H9 (cell line): ENCODE measurements at places on chromosomes 2 and 18. TPM values are rescaled to one million over a fixed set of nuclear protein-coding genes. Genes with fewer than 3 reads are reported as not detected.

- DNase-seq, result no peak
- H3K4me3 ChIP-seq, result no peak overlapping the region
- H3K36me3 ChIP-seq, result no peaks in the 10 kb centered on the region
- no peaks in the 10 kb centered on the region for H3K4me1 ChIP-seq
- no peaks in the 10 kb centered on the region for H3K27me3 ChIP-seq
- H3K27ac ChIP-seq, result no peak overlapping the region
Observed at GRCh38 chr18:74334242-74334893, 18.7 kb downstream of the C18orf63 start.

GRCh38 chr2:190501702-190502407 is 32.7 kb downstream of the NEMP2 start:
- H3K4me3 ChIP-seq, result no peak overlapping the region
- H3K27ac ChIP-seq, result no peak overlapping the region

DNA sequence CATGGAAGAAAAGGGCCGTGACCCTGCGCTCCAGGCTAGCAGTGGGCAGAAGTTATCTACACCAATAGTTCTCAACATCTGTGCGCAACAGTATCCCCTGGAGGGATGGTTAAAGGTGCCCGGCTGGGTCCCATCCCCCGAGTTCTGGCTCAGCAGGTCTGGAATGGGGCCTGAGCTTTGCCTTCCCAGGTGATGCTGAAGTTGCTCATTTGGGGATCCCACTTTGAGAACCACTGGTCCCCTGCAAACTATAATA is 31.1 kb downstream of the DNMT3A start:
- no peaks in the 10 kb centered on the region for H3K27me3 ChIP-seq
- no peak for DNase-seq
- peaks cover 8% of the 10 kb centered on the region; the same call in 1 of the 2 replicates for H3K4me1 ChIP-seq
- H3K4me3 ChIP-seq, result peak overlapping the region; percentile 47; the same call in 1 of the 3 replicates

DNA sequence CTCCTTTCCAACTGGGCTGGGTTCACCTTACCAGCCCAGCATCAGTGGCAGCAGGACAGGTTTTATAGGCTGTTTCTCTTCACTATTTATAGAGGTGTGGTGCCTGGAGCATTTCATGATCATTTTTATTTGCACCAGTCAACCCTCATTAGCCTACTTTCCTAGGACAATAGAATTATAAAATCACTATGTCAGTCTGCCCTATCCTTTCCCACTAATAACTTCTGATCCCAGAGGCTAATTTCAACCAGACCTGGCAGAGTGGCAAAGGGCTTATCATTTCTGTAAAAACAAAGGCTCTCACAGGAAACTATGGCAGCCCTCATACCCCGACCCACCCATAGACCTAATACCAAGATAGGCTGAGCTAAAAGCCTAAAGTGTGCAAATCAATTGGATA is 243.5 kb upstream of the TMEFF2 start:
- no peak for DNase-seq
- H3K27ac ChIP-seq, result no peak overlapping the region
- H3K4me3 ChIP-seq, result no peak overlapping the region
- H3K4me1 ChIP-seq, result no peaks in the 10 kb centered on the region
- no peaks in the 10 kb centered on the region for H3K36me3 ChIP-seq

GRCh38 chr2:58984731-58985130 is 743.6 kb upstream of the FANCL start:
- DNase-seq, result no peak
- no peaks in the 10 kb centered on the region for H3K27me3 ChIP-seq
- H3K4me1 ChIP-seq, result peaks cover 6% of the 10 kb centered on the region; the same call in 1 of the 2 replicates
- no peak overlapping the region for H3K4me3 ChIP-seq
- H3K27ac ChIP-seq, result no peak overlapping the region

DNA sequence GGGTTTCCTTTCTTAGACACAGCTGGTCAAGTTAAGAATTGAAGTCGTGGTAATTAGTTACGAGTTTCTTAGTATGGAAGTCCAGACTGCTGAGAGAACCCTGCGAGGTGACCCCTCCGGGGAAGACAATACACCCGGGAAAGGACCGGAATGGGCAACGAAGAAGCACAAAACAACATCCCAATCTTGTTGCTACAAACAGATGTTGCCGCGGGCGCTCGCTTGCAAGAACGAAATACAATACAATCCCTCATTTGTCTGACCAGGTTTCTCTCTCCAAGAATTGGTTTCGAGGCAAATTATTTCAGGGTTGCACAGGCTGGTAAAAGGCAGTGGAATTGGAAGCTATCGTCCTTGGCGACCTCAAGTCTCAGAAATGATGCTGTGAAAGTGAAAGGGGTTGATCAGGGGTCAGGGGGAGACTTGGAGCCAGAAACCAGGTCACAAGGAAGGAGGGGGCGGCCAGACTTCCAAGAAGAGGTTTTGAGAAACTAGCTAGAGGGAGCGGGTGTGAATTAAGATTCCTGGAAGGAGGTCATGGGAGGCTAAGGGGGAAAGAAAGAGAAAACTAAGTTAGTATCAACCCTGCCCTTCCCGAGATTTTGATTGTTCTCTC is 401.9 kb downstream of the HRH4 start:
- DNase-seq, result peak; percentile 37
- no peaks in the 10 kb centered on the region for H3K36me3 ChIP-seq
- H3K4me1 ChIP-seq, result peaks cover 2% of the 10 kb centered on the region; the same call in 1 of the 2 replicates
- peak overlapping the region; percentile 10 for H3K4me3 ChIP-seq
- H3K27me3 ChIP-seq, result no peaks in the 10 kb centered on the region
- H3K27ac ChIP-seq, result no peak overlapping the region

DNA sequence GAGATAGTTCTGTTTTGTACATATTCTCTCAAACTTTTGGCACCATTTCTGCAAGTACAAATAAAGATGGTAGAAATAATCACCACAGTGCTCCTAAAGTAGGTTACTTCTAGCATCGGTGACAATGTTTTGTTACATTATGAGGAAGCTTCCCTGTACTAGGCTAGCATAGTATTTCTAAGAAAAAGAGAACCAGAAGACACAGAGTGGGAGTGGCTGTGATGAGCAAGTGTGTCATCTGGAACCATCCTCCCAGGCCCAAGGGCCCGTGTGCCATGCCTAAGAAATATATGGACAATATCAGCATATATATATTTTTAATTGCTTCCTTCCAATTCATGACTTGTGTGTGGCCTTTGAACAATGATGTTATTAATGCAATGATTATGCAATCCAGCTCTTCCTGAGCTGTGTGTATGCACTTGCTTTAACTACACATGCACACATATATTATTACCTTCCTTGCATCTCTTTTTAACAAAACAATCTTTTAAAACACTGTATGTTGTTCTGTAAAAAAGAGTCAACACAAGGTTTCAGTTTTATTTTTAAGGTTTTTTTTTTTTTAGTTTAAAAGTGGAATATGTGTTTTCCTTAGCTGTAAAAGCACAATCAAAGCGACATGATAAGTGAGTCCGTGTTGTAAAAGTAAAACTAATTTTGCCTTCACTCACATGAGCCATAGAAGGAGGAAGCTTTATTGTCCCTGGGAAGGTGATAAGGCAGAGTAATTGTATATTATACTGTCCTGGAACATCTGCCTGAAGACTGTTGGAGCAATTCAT is 303.9 kb downstream of the ZNF407 start:
- no peaks in the 10 kb centered on the region for H3K27me3 ChIP-seq
- no peak overlapping the region for H3K27ac ChIP-seq
- H3K4me1 ChIP-seq, result no peaks in the 10 kb centered on the region; the same call in 1 of the 2 replicates
- DNase-seq, result no peak
- H3K4me3 ChIP-seq, result no peak overlapping the region

DNA sequence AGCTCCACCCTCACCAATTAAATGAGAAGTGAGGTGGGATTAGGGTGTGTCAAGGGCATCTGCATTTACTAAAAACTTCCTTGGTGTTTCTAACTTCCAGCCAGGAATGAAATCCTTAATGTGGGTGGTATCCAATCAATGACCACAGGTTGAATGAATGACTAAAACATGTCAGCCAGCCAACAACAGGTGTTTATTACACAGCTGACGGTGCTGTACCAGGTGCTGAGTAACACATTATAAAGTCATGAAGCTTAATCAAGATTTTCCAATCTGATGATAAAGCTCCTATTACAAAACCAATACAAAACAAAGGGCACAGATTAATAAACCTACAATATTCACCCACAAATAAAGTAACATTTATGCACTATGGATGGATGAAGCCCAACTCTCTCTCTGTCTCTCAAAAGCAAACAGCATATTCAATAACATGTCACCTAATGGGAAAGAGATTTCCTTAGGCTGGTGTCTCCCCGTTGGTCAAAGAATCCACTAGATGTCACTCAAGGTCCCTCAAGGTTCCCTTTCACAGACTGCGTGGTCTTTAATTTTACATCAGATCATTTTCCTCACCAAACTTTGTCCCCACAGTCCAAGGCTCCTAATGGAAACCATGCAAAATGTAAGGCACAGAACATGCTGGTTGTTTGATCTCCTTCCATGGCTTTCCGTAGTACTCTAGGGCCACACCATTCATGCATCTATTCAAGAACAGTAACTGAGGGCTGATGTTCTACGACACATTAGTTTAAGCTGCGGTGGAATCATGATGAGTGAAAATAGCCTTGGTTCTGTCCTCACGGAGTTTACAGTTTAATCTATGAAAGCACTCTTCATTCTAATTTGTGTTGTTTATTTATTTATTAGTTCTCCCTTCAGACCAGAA is 6.4 kb upstream of the PTPN4 start:
- no peak overlapping the region for H3K4me3 ChIP-seq
- no peaks in the 10 kb centered on the region for H3K36me3 ChIP-seq
- no peaks in the 10 kb centered on the region for H3K27me3 ChIP-seq
- H3K27ac ChIP-seq, result no peak overlapping the region
- no peak for DNase-seq

DNA sequence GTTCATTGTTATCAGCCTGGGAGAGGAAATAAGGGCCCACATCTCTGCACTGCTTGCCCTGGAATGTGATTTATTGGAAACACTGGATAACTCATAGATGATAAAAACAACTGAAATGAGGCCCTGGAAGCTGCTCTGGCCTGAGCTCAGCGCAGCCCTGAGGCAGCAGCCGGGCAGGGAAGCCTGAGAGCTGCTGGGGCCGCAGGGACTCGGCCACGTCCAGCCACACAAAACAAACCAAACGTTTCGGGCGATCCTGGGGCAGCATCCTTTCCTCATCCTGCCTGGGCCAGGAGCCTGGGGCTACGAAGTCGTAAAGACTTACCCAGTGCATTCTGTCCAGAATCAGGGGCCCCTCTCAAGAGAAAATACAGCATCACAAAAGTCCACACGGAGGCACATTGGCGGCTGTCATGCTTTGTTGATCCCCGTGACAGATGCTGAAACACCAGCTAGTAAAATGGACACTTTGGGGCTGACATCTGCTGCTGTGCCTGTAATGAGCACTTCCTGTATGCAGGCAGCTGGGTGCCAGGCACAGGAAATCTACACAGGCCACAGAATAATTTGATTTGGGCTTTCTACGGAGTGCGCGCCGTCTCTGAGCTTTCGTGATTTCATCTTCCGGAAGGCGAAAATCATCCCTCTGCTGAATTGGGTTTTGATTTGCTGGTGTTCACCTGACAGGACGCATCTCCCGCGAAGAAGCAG is 250.6 kb downstream of the EIPR1 start:
- H3K4me3 ChIP-seq, result no peak overlapping the region; the same call in 2 of the 3 replicates
- H3K4me1 ChIP-seq, result no peaks in the 10 kb centered on the region; the same call in 1 of the 2 replicates
- no peaks in the 10 kb centered on the region for H3K27me3 ChIP-seq
- DNase-seq, result no peak
- no peak overlapping the region for H3K27ac ChIP-seq
- no peaks in the 10 kb centered on the region for H3K36me3 ChIP-seq

GRCh38 chr18:14936313-14936712 is 188.3 kb downstream of the ANKRD30B start:
- H3K4me3 ChIP-seq, result no peak overlapping the region
- DNase-seq, result no peak
- H3K27ac ChIP-seq, result no peak overlapping the region

DNA sequence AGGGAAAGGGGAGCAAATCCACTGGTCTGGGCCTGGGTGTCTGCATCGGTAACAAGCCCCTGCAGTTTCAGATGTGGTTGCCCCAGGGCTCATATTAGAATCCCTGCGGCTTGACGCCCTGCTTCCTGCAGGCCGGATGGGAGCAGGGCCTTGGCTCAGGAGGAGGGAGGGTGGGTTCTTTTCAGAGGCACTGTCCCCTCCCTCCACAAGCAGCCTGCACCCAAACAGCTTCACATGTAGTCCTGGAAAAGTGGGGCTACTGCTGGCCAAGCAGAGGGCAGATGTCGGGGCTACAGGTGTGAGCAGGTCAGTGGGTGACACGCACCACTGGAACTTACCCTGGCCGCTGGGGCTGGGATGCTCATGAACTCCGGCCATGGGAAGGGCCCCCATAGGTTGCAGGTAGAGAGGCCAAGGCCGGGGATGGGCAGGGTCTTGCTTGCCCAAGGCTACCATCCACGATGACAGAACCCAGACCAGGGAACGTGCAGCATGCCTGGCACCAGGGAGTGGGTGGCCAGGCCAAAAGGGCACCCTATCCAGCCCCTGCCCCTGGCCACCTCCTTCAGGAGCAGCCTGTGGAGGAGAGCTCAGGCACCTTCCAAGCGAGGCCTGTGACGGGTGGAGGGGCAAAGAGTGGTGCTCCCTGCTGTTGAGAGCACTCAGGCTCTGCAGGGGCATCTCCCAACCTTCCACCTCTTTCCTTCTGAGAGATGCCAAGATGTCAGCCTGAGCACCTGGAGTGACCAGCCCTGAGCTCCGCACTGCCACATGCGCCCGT is 16.8 kb downstream of the ARID5A start:
- peaks cover 2% of the 10 kb centered on the region; the same call in 1 of the 2 replicates for H3K36me3 ChIP-seq
- DNase-seq, result no peak
- H3K4me1 ChIP-seq, result no peaks in the 10 kb centered on the region
- H3K4me3 ChIP-seq, result no peak overlapping the region

GRCh38 chr2:10574911-10575310 is 114.9 kb downstream of the NOL10 start:
- H3K4me3 ChIP-seq, result no peak overlapping the region
- no peaks in the 10 kb centered on the region; the same call in 1 of the 2 replicates for H3K4me1 ChIP-seq
- peaks cover 48% of the 10 kb centered on the region for H3K36me3 ChIP-seq
- no peak overlapping the region for H3K27ac ChIP-seq
- DNase-seq, result no peak

KLHL30 gene
- total RNA-seq, result not detected in 2 replicates

EN1 gene
- total RNA-seq, result not detected in 2 replicates

TWSG1 gene
- 25.7 and 27.4 TPM in 2 replicates for total RNA-seq
